ENCODE measurements at places on chromosomes 12 and 14.

DNA sequence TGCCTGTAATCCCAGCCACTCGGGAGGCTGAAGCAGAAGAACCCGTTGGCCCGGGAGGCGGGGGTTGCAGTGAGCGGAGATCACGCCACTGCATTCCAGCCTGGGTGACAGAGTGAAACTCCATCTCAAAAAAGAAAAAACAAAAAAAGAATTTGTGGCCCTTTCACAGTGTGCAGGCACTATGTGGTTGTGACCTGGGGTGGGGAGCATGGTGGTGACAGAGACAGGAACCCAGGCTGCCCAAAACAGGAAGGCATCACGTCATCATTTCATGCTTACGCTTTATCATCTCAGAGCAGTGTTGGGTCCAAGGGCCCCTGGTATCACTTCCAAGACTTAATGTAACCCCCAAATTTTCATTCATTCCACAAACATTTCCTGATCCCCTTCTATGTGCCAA, 175.7 kb upstream of the GSC start:
- no peak for DNase-seq
- no peaks in the 10 kb centered on the region for H3K27me3 ChIP-seq
- no peaks in the 10 kb centered on the region for H3K4me1 ChIP-seq
- no peak overlapping the region for H3K4me3 ChIP-seq
- H3K36me3 ChIP-seq: no peaks in the 10 kb centered on the region

GRCh38 chr14:79473651-79474050, 737.7 kb downstream of the DIO2 start:
- no peaks in the 10 kb centered on the region for H3K27me3 ChIP-seq
- no peaks in the 10 kb centered on the region for H3K4me1 ChIP-seq
- DNase-seq: no peak
- H3K36me3 ChIP-seq: no peaks in the 10 kb centered on the region
- no peak overlapping the region for H3K4me3 ChIP-seq

DNA sequence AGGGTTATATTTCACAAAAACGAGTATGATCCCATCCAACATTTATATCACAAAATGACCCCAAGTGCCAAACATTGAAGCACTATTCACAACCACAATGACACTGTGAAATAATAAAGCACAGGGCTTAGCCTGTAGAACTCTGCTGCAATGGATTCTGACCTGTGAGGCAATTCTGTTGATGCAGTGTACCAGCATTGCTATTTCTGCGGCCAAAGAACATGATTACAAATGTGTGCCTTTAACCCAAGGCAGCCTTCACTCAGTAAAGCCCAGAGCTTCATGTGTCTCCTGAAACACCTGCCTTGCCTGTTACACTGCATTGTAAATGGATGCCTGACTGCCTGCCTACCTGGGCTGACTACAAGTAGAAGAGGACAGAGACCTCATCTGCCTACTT, 158.0 kb downstream of the PPM1H start:
- no peaks in the 10 kb centered on the region for H3K4me1 ChIP-seq
- H3K4me3 ChIP-seq: no peak overlapping the region
- no peak for DNase-seq
- H3K27me3 ChIP-seq: no peaks in the 10 kb centered on the region
- no peaks in the 10 kb centered on the region for H3K36me3 ChIP-seq

DNA sequence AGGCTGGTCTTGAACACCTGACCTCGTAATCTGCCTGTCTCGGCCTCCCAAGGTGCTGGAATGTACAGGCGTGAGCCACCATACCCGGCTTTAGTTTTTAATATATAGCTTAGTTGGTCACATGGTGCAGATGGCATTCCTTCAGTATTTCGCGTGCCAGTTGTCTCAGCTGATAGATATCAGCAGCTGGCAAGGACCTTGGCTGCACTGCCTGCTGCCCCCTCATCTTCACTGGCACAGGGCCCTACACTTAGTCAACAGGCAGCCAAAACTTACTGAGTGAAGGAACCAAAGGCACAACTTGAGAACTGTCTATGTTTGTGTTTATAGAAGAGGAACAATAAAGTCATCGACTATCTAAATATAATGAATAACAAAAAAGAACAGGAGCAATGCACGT, 31.0 kb downstream of the EID3 start:
- H3K27ac ChIP-seq: no peak overlapping the region
- no peak overlapping the region for H3K4me3 ChIP-seq
- DNase-seq: no peak
- peaks cover 80% of the 10 kb centered on the region for H3K36me3 ChIP-seq

DNA sequence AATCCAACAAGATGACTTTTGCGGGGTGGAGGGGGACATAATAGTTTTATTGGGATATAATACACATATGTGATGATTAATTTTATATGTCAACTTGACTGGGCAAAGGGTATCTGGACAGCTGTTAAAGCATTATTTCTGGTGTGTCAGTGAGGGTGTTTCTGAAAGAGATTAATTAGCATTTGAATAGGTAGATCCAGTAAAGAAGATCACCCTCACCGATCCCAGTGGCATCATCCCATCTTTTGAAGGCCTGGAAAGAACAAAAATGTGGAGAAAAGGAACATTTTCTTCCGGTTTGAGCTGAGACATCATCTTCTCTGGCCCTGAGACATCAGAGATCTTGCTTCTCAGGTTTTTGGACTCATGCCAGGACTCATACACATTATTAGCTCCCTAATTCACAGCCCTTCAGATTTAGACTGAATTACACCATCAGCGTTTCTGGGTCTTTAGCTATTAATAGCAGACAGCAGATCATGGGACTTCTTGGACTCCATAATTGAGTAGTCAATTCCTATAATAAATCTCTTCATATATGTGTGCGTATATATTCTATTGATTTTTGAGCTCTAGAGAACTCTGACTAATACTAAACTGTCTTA, 283.6 kb downstream of the PCNX1 start:
- DNase-seq: no peak
- H3K36me3 ChIP-seq: no peaks in the 10 kb centered on the region
- H3K27ac ChIP-seq: no peak overlapping the region

DNA sequence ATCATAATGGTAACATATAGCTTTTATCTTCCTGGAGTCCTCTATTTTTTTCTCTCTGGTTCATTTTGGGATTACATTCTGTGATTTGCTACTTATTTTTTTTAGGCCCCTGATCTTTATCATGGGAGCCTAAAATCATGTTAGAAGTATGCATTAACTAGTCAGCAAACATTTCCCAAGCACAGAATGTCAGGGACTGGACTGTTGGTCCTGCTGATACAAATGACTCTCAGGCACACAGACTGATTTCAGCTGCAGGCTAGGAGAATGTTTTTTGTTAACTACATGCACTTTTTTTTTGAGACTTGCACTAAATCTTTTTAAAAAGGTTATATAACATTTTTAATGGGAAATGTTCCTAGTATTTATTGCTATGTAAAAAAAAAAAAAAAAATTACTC, 131.1 kb downstream of the ACSS3 start:
- H3K27me3 ChIP-seq: no peaks in the 10 kb centered on the region
- no peak overlapping the region for H3K27ac ChIP-seq
- peaks cover 14% of the 10 kb centered on the region for H3K4me1 ChIP-seq
- DNase-seq: no peak
- no peaks in the 10 kb centered on the region for H3K36me3 ChIP-seq

DNA sequence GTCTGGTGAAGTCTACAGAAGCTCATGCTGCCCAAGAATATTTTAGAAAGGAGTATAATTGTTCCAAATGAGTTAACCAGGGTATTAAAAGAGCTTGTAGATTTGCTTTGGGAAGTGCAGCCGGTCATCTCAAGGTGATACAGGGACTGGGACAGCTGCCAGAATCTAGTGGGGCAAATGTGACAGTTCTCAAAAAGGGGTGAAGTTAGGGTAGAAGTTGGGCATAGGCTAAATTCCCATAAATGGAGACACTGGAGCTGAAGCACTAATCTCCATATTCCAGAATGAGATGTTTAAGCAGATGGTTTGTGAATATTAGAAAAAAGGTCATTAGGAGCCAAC, 94.7 kb downstream of the ANO6 start:
- DNase-seq: no peak
- H3K36me3 ChIP-seq: no peaks in the 10 kb centered on the region
- H3K4me3 ChIP-seq: no peak overlapping the region
- no peaks in the 10 kb centered on the region for H3K27me3 ChIP-seq

GRCh38 chr12:42996869-42997431, 407.4 kb upstream of the PRICKLE1 start:
- no peaks in the 10 kb centered on the region for H3K4me1 ChIP-seq
- no peaks in the 10 kb centered on the region for H3K36me3 ChIP-seq
- no peaks in the 10 kb centered on the region for H3K27me3 ChIP-seq
- no peak overlapping the region for H3K27ac ChIP-seq
- no peak overlapping the region for H3K4me3 ChIP-seq

Measured in tibial artery (tissue), 4 donors.